ENCODE measurements at places on chromosomes 2 and 18.

GRCh38 chr18:59566533-59566971 lies 130.7 kb downstream of the CCBE1 start:
- DNase-seq: no peak

- DNase-seq: no peak
Measured at GRCh38 chr2:201432038-201432620, 19.1 kb downstream of the TRAK2 start.

- no peak for DNase-seq
Measured at GRCh38 chr2:44531289-44531688, 169.5 kb downstream of the CAMKMT start.

DNA sequence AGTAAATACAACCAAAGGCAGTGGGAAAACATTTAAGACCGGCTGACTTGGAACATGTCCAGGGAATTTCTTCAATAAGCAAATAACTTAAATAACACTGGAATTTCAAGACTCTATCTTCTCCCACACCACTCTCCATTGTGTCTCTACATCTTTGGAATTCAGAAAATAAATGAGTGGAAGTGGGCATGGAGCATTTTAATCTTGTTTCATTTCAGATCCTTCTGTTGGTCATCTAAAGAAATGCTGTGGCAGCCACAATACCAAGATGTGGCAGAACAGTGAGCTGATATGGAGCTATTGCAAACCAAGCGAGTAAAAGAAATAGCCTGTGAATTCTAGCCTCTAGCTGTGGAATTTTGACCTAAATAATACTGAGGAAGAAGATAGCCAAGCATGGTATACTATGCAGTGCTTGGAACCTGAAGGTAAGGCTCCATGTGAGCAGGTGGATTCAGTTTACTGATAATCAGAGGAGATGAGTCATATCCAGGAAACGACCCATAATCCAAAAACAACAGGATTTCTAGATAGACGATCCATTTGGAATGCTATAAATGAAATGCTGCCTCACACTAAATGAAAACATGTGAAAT lies 157.1 kb upstream of the SCN7A start:
- no peak for DNase-seq

DNA sequence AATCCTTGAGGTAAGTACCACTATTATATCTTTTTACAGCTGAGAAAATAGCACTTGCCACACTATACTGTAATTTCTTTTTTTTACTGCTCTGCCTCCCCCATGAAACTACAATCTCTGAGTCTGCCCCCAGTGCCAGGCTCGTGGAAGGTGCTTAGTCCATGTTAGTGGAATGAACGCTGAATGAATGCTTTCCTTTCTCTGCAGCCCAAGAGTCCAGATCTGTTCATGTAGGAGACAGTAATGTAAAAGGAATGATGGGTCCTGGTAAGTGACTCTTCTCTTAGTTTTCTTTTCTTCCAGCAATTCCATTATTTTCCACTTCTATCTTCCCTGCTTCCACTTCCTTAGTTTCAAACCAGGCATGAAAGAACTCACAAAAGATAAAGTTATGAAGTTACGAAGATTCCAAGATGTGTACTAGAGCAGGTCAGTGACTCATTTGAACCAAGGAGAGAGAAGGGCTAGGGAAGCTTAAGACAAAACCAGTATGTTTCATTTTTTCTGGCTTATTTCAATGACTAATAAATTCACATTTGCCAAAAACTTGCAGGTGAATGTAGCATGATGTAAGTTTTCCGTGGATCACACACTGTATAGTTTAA lies 46.0 kb downstream of the ARHGEF33 start:
- no peak for DNase-seq

GRCh38 chr2:209578394-209579001 lies 154.7 kb downstream of the MAP2 start:
- no peak for DNase-seq

GRCh38 chr18:76985951-76986236 lies 146.7 kb downstream of the MBP start:
- no peak for DNase-seq
